ENCODE measurements at places on chromosomes 7 and 10.

DNA sequence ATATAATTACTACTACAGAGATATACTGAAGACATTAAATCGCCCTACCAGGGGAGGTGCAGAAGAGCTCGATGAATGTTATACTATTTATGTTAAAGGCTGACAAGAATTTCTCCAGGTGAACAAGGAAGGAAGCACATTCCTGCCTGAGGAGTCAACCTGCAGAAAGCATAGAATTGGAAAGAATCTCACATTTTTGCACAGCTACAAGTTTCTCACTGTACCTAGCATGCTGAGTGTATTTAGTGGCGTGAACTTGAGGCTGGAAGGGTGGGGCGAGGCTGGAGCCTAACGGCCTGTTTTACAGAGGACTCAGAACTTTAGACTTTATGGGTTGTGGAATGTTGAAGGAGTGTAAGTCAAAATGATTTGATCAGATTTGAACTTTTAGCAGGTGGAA lies 373.6 kb upstream of the LRGUK start:
- no peak for DNase-seq

DNA sequence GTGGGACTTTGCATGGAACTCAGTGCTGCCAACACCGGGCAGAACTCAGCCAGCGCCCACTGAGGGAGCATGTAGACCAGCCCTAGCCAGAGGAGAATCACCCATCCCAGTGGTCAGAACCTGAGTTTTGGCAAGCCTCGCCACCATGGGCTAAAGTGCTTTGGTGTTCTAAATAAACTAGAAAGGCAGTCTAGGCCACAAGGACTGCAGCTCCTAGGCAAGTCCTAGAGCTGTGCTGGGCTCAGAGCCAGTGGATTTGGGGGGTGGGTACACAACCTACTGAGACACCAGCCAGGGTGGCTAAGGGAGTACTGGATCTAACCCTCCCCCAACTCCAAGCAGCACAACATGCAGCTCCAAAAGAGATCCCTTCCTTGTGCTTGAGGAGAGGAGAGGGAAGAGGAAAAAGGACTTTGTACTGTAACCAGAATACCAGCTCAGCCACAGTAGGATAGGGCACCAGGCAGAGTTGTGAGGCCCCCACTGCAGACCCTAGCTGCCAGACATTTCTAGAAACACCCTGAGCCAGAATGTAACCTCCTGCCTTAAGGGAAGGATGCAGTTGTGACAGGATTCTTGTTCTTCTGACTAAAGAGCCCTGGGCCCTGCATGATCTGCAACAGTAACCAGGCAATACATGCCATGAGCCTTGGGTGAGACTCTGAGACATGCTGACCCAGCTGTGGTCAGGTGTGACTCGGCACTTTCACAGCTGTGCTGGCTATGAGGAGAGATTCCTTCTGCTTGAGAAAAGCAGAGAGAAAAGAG lies 24.4 kb downstream of the GSDME start:
- DNase-seq, result no peak

GRCh38 chr10:52216852-52217251 lies 97.2 kb upstream of the DKK1 start:
- no peak for DNase-seq

DNA sequence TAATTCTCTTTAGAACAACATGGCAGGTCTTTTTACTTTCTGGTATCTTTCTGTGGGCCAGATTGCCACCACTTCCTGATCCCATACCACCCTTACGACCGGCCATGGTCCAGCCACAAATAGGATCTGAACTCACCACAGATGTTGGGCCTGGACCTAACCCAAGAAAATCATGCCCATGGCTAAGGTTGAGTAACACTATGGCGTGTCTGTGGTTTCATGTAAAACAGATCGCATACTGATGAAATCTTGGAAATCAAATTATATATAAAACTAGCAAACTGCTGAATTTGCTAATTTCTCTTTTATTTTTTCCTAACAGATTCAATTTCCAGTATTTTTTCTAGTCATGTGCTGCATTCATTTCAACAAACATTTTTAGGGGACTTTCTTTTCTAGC lies 77.2 kb downstream of the CH25H start:
- no peak for DNase-seq

GRCh38 chr10:68032113-68032512 lies 43.0 kb downstream of the HERC4 start:
- no peak for DNase-seq

GRCh38 chr7:100694098-100694745 lies at the start of gene GIGYF1:
Gene GIGYF1 (minus strand): TSS chr7:100694250. CDS start chr7:100688238, 6,012 bp downstream.
- peak; percentile 55 for DNase-seq

DNA sequence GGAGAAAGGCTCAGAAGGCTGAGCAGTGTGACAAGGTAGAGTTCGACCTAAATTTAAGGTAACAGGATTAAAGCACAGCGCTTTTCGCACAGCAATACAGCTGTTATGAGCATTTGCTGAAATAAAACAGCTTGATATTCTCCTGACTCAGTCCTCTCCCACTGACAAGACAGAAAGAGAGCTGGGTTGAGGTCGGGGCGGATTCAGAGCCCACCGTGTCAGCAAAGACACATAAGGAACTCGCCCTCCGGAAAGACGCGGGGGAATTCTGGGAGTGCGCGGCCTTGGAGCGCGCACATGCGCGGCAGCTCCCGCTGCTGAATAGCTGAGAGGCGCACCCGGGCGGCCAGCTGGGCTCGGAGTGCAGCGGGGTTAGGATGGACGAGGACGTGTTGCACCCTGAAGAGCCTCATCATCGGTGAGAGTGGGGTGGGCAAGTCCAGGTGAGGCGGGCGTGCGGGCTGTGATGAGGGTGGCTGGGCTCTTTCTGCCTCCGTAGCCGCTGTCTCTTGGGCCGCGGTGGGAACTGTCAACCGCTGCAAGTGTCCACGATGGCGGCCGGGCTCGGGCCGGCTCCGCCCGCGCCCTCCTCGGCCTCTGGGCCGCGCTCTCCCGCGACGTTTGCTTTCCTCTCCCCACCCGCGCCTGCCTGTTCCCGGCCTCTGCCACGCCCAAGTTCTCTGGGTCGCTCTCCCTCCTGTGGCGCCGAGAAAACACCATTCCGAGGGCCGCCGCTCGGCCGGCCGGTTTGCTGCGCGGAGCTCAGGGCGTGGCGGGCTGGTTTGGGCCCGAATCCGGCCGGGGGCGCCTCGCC lies 120.6 kb downstream of the LYZL1 start:
- no peak for DNase-seq

- DNase-seq, result no peak
Measured at GRCh38 chr10:121803611-121804010, 124.2 kb downstream of the ATE1 start.

- DNase-seq, result no peak
Measured at GRCh38 chr10:97178074-97178473, 7.7 kb downstream of the SLIT1 start.

GRCh38 chr10:20916976-20917375 lies 19.9 kb upstream of the NEBL start:
- DNase-seq, result no peak

- DNase-seq, result no peak
Measured at GRCh38 chr10:43689618-43689954, 40.9 kb upstream of the ZNF32 start.

- no peak for DNase-seq
Measured at GRCh38 chr10:11865561-11865960, 42.4 kb downstream of the PROSER2 start.

DNA sequence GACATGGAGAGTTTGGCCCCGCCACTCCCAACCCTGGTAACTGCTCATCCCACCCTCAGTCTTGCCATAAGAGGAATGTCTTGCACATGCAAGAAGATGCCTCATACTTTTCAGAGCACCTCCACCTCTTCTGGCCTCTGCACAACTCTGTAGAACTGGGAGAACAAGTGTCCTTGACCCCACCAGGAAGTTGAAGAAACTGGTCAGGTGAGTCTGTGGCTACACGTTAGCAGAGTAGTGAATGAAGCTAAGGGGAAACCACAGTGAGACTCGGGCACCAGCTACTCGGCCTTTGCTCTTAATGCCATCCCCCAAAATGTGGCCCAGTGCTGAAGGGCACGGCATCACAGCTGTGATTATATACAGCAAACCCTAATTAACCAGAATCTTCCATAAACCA lies 110.1 kb downstream of the ARID5B start:
- DNase-seq, result no peak

DNA sequence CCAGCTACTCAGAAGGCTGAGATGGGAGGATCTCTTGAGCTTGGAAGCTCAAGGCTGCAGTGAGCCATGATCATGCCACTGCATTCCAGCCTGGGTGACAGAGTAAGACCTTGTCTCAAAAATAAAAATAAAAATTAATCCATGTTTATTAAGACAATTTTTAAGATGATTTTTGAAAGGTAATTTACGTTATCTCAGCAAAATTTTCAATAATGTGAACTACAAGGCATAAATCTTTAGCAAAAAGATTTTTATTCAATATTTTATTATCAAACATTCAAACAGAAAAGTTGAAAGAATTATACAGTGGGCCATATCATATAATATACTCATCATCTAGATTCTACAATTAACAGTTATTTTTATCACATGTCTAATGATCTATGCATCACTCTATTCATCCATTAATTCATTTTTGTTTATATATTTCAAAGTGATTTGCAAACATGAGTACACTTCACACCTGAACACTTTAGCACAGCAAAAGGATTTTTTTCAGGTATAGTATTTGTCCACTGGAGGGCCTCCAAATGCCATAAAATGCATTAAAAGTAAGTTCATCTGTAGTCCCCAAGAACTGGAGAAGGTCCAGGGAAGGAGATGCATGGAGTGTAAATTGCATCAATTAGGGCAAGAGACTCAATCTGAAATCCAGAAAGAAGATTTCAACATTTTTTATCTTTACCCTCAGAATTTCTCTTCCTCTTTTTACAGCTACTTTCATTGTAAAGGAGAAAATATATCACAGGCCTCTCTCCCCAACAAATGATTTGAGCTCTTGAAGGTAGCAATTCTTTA lies 38.6 kb upstream of the RSBN1L start:
- DNase-seq, result no peak

- DNase-seq, result no peak
Measured at GRCh38 chr7:136919820-136920219, 51.4 kb downstream of the CHRM2 start.

- DNase-seq, result no peak
Measured at GRCh38 chr7:73778801-73779389, 8.8 kb upstream of the CLDN3 start.

DNA sequence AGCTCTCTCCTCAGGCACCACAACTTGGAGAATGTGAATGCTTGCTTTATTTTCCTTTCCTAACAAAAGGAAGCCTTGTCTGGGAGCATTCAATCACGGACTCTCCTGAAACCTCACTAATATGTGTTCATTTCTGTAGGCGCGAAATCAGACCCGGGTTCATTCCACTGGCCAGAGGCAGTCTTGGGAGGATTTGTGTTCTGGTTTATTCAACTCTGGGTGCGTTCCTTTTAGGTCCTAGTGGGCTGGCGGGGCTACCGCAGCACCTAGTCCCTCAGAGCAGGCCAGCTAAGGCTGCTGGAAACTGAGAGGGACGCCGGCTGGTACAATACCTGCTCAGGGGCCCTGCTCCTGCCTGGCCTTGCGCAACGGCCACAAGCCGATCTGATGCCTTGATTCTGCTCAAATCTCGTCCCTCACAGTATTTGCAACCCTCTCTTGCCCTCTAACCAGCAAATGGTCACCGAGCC lies 7.5 kb downstream of the HOXA4 start:
- DNase-seq, result no peak
